BJ (cell line): ENCODE measurements at places on chromosomes 7 and 10.

DNA sequence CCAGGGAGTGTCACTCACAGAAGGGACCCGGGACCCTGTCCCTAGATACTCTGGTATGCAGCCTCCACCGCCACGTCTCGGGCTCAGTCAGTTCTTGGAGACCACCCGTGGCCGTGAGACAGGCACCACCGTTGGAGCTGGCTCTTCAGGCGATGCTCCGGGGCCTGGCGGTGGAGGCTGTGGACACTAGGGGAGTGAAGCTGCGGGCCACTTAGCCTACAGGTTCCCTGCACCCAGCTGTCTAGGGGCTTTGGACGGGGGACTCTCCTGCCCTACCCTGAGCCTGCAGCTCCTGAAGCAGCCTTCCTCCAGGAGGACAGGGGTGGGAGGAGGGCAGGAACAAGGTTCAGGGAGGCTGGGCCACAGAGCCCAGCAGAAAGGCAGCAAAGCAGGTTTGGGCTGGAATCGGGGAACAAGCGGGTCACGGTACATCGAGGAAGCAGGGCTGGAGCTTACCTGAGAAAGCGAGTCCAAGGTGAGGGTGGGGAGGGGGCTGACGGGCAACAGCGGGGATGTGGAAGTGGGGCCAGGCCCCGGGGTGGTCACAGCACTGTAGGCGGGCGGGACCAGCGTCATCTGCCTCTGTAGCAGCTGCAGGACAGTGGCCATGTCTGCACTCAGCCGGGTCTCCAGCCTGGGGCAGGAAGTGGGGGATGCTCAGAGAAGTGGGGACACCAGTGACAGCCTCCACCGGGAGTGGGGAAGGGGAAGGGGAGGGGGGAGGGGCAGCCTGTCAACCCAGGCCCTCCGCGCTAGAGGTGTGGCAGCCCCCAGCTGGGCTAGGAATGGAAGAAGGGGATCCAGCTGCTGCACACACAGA, 31.5 kb downstream of the KCNH2 start:
- no peak for DNase-seq

- DNase-seq: no peak
These were observed 181.8 kb upstream of the KIAA1217 start for GRCh38 chr10:24027107-24027506.

DNA sequence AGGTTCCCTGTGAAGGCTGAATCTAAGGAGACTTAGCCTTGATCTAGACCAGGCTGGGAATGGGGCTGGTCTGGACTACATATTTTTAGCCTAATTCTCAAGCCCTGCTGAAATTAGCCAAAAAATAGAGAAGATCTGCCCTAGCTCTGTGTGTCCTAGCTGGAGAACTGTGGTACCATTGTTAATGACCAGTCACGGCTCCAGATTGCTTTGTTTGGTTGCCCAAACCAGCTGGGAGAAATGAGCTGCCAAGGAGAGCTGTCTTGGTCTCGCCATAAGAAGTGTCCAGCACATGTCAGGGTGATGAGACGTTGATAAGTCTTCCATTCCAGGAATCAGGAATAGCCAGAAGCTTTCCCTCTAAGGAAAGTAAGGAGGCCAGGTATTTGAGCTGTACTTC, 20.7 kb downstream of the GBX1 start:
- no peak for DNase-seq

DNA sequence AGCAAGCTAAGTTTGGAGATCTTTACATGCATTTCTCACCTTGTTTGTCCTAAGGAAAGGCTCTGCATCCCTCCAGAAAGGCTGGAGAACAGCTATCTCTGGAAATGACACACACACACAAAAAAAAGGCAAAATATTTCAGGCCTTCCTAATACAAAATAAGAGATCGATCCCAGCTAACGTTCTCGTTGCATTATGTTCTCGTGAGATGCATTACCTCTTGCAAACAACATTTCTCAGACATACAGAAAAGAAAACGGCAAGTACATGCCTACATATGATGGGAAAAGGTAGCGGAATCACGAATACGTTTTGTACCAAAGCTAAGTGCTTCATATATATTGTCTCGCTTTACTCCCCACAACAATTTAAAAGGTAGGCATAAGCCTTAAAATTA, 488 bp downstream of the MTERF1 start:
- DNase-seq: no peak

- DNase-seq: no peak
These were observed 13.0 kb upstream of the REPIN1 start for GRCh38 chr7:150355666-150356059.

DNA sequence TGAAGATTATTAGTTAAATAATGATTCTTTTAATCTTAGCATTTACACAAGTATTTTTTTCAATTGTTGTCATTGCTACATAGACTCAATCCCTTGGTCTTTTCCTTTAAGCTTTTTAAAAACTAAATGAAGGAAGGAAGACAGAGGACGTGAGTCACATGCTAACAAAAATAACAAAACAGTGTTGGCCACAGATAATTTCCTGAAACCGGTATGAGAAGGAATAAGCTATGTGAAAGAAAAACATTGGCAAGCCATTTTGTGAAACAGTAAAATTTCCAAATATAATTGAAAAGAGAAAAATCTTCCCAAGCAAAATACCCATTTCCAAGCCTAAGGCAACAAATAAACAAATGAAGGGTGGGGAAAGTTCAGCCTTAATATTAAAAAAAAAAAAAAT, 223.0 kb downstream of the AHR start:
- peak; percentile 54 for DNase-seq

DNA sequence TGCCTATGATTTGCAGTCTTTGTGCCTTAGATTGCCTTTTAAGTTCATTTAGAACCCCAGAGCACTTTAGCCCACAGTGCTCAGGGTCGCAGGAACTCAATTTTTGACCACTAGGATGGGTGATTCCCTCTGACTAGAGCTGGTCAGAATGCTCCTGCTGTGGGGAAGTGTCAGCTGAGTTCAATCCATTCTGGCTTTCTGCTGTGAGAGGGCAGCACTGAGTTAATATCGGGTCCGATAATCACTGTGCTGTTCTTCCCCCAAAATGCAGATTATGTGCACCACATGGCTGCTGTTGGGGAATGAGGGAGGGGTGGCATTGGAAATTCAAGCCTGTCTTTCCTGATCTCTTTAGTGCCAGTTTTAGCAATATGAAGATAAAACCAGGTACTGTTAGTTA, 886.4 kb downstream of the DNAJB9 start:
- DNase-seq: no peak

DNA sequence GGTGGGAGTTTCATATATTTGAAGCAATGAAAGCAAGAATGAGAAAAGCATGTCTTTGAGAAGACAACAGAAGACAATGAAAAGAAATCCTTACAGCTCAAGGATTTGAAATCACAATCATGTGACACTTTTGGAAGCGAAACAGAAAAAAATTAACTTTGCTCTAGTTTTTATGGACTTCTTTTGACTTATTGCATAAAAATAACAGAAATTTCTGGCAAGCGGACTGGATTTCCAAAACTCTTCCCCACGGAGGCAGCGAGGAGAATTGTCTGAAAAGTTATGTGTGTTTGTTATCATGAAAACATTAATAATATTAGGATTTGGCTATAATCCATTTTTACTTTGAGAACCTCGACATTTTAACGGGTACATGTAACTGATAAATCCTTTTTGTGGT, 223.3 kb downstream of the LRMDA start:
- DNase-seq: no peak

GRCh38 chr10:124640056-124640455, 104.1 kb downstream of the FAM53B start:
- DNase-seq: no peak

- DNase-seq: no peak
These were observed 1.2 kb upstream of the TMEM273 start for GRCh38 chr10:49189422-49189821.

DNA sequence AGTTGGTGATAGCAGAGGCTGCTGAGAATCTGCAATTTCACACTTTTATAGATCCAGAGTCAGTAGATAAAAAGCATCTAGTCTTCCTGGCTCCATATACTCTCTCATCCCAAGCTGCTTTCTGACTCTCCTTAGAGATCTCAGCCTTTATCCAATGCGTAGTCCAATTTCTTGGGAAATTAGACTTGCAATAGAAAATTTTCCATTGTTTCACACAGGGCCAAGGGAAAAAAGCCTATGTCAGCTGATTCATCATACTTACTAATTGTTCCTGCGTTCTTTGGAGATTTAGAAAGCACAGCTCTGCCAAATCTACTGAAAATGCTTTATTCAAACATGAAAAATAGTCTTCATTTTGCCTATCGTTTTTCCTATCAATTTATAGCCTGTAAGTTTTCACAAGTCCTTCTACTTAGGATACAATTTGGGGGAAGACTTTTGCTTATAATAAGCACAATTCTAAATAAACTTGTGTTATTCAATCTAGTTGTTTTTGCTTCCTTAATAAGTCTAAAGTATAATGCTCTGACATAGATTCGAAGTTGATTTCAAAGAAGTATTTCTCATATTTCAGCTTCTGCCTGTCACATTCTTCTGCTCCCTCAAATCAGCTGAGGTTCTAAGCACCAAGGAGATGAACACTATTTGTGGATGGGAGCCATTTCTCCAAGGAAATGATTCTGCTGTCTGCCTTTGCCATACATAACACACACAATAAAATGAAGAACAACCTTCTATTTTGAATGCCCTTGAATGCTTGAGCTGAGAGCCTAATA, 165.4 kb downstream of the ADAM12 start:
- DNase-seq: no peak

- DNase-seq: peak; percentile 16
These were observed 983.0 kb downstream of the SORCS1 start for GRCh38 chr10:106181501-106181900.

DNA sequence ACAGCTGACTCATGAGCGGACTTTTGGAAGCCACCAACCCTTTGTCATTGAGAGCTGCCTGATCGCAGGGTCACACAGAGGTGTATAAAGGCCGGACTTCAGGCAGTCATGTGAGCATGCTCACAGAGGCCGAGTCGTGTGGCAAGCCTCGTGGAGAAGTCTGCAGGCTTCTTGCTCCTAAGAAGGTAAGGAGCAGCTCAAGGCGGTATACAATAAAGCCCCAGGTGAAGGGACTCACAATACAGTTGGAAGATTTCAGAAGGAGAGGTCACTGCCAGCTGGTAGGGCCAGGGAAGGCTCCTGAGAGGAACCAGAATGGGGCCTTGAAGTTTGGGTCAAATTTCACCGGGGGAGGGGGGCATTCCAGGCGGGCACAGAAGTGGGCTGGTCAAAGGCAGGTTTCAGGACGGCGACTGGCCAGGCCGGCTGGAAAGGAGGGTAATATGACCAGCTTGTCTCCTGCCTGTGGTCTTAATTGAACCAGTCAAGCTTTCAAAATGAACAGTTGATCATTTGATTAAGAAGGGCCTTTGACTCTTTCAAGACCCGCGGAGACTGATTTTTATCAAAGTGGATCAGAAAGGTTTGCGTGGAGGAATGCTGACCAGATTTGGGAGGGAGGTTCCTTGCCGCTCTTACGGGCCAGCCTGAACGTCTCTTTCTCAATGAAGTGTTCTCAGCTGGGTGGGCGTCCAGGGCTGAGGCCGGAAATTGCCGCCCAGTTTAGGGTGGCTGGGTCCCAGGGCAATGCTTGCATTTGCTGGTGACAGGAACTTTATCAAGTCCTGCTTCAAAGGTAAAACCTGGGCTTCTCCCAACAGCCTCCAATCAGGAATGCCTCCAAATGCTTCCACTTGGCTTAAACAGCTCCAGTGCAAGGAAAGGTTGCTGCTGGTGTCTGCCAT, 178.6 kb downstream of the EMX2 start:
- DNase-seq: no peak

GRCh38 chr7:147305827-147306226, 1189.2 kb downstream of the CNTNAP2 start:
- no peak for DNase-seq

GRCh38 chr7:55288070-55288824, 76.9 kb upstream of the LANCL2 start:
- DNase-seq: no peak

DNA sequence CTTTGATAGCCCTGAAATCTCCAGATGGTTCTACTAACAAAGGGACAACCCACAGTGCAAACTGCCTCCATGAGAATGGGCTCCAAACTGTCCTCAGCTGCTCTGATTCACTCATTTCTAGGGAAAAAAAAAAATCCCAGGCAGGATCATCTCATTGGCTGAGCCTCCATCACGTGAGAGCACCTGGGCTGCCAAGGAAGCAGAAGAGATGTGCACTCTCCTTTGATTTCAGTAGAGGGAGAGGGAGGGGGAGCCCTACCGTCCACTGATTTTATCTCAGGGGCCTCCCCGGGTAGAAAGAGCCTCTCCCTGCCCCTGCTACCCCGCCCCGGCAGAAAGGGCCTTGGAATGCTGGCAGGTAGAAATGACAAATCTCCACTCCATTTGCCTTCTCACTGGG, 725.4 kb downstream of the PHTF2 start:
- DNase-seq: no peak

- DNase-seq: no peak
These were observed 113.4 kb downstream of the SEM1 start for GRCh38 chr7:96596120-96596826.

DNA sequence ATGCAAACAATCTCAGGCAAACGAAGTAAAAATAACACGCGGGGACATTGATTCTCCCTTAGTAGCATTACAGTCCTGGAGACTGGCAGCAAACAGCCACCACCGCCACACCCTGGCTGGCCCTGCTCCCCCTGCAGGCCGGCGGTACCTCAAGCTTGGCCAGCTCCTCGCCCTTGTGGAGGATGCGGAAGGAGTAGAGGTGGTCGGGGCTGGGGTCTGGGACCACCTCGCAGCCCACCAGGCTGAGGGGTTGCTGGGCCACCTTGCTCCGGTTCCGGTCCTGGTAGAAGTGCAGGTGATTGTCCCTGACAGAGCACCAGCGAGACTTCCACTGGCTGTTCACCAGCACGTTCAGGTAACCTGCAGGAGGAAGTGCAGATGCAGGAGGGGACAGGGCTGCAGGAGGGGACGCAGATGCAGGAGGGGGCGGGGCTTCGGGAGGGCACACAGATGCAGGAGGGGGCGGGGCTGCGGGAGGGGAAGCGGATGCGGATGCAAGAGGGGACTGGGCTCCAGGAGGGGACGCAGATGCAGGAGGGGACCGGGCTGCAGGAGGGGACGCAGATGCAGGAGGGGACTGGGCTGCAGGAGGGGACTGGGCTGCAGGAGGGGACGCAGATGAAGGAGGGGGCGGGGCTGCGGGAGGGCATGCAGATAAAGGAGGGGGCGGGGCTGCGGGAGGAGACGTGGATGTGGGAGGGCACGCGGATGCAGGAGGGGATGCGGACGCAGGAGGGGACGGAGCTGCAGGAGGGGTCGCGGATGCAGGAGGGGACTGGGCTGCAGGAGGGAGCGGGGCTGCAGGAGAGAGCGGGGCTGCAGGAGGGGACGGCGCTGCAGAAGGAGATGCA, 65.7 kb downstream of the VWA2 start:
- no peak for DNase-seq
